ELR (cell line): ENCODE measurements at places on chromosomes 1 and 21.
A peak's percentile ranks its signal among the peaks of the same experiment; 100 is the strongest.

- DNase-seq, result peak; percentile 33
These were observed 193.0 kb downstream of the CACNA1E start for GRCh38 chr1:181676269-181676668.

GRCh38 chr1:79037085-79037484 lies 30.6 kb upstream of the ADGRL4 start:
- DNase-seq, result no peak

DNA sequence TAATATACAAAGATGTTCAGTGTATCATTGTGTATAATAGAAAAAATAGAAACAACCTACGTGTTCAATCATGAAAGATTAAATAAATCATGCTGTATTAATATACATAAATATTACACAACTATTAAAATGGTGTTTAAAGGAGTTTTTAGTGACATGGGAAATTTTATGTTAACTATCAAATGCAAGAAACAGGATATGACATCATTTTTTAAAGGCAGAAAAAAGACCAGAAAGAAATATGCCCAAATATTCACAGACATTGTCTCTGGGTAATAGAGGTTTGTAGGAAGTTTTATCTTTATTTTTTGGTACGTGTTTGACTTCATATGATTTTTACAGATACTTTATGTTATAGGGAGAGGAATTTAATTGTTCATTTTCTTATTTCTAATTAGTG lies 34.0 kb downstream of the NPHS2 start:
- DNase-seq, result no peak

DNA sequence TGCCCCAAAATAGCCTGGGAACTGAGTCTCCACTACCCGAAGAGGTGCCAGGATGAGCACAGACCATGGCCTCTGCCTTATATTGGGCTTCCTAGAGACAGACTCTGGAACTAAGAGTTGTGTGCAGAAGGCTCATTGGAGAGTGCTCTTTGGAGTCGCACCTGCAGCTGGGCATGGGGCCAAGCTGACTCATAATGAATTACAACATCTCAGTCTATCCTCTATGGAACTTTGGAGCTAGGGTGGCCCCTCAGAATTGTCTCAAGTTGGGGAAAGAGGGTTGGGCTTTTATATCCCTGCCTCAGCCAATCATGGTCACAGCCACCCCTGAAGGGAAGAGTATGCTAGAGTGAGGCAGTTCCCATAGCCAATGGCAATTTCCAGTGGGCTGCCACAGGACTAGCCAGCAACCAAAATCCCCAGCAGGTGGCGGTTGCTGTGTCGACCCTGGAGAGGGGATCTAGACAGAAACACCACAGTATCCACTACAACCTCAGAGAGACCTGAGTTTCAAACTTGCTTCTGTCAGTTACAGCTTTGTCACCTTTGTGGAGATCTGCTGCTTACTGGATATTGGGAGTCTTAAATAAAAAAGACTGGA lies 93.8 kb downstream of the DMRTA2 start:
- peak; percentile 3 for DNase-seq

DNA sequence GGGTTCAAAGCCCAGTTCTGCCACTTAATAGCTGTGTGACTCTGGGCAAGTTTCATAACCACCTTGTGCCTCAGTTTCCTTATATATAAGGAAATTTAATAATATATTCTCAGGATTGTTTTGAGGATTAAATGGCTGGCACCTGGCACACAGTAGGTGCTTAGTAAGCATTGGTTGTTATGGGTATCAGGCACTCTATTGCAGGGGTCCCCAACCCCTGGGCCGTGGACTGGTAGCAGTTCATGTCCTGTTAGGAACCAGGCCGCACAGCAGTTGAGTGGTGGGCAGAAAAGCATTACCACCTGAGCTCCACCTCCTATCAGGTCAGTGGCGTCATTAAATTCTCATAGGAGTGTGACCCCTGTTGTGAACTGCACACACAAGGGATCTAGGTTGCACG lies 18.5 kb downstream of the PARS2 start:
- DNase-seq, result no peak
